ENCODE measurements at places on chromosomes 1 and 21. TPM values are rescaled to one million over a fixed set of nuclear protein-coding genes. Genes with fewer than 3 reads are reported as not detected.

The TSPEAR gene
- total RNA-seq = 0.66 TPM

The ATP6V1G3 gene
- total RNA-seq = not detected

The FCRL1 gene
- 2.1 TPM for total RNA-seq

The PCP4L1 gene
- total RNA-seq = 18.6 TPM

- no peak overlapping the region for H3K4me3 ChIP-seq
- H3K27me3 ChIP-seq = no peaks in the 10 kb centered on the region
- no peak for DNase-seq
Observed at GRCh38 chr1:100075773-100076172, 57.0 kb downstream of the SASS6 start.

DNA sequence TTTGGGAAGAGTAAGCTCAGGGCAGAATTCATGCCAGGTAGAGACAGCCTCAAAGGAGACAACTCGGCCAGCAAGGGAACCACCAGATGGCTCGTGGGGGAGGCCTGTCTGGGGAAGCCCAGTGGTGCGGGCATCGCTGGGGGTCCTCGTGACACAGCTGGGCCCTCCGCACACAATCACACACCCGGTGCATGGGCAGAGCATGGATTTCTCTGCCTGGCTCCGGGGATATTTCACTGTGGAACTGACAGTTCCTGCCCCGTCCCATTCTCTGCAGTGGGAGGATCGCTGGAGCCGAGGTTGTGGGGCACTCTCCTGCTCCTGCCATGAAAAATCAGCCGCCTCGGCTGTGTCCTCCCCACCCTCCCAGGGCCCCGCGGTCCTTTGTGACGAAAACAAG lies 108.0 kb downstream of the CRYAA start:
- H3K27ac ChIP-seq = no peak overlapping the region
- no peak overlapping the region for H3K4me3 ChIP-seq
- peaks cover 69% of the 10 kb centered on the region for H3K4me1 ChIP-seq
- peaks cover 4% of the 10 kb centered on the region for H3K27me3 ChIP-seq
- no peaks in the 10 kb centered on the region for H3K36me3 ChIP-seq

- no peak for DNase-seq
- H3K27ac ChIP-seq = no peak overlapping the region
Observed at GRCh38 chr1:154719586-154720327, 111.8 kb upstream of the ADAR start.

DNA sequence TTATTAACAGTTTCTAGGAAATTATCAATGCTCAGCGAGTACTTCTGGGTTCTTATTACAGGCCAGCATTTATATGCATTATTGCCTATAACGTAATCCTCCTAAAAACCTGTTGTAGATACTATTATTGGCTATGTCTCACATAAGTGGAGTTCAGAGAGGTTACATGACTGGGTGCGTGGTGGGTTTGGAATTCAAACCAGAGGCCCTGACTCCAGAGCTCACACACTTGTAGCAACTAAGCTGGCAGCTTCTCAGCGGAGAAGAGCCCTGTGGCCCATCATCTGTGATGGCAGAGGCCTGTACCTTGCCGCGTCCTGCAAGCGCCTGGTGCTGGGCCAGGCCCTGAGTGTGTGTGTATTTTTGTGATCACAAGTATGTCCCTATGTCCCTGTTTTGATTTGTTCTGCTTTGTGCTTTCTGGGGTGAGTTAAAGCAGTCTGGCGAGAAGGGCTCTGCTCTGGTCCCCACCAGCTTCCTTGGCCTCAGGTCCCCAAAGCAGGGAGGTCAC lies 66.7 kb downstream of the HTR6 start:
- peaks cover 14% of the 10 kb centered on the region for H3K4me1 ChIP-seq
- no peak for DNase-seq
- no peak overlapping the region for H3K27ac ChIP-seq
- H3K4me3 ChIP-seq = no peak overlapping the region
- H3K27me3 ChIP-seq = no peaks in the 10 kb centered on the region

GRCh38 chr1:60118085-60118484 lies 44.5 kb upstream of the C1orf87 start:
- H3K27me3 ChIP-seq = no peaks in the 10 kb centered on the region
- DNase-seq = no peak
- no peaks in the 10 kb centered on the region for H3K4me1 ChIP-seq
- no peak overlapping the region for H3K27ac ChIP-seq
- no peaks in the 10 kb centered on the region for H3K36me3 ChIP-seq

- DNase-seq = no peak
- H3K4me3 ChIP-seq = no peak overlapping the region
- H3K27me3 ChIP-seq = no peaks in the 10 kb centered on the region
- H3K4me1 ChIP-seq = no peaks in the 10 kb centered on the region
- H3K36me3 ChIP-seq = no peaks in the 10 kb centered on the region
Observed at GRCh38 chr1:237211031-237211430, 169.0 kb downstream of the RYR2 start.

GRCh38 chr1:110055493-110056284 lies 14.8 kb downstream of the ALX3 start:
- no peaks in the 10 kb centered on the region for H3K4me1 ChIP-seq
- DNase-seq = no peak
- no peaks in the 10 kb centered on the region for H3K27me3 ChIP-seq
- H3K27ac ChIP-seq = no peak overlapping the region
- no peak overlapping the region for H3K4me3 ChIP-seq
- H3K36me3 ChIP-seq = peaks cover 93% of the 10 kb centered on the region

- no peaks in the 10 kb centered on the region for H3K36me3 ChIP-seq
- no peaks in the 10 kb centered on the region for H3K4me1 ChIP-seq
- no peak overlapping the region for H3K27ac ChIP-seq
Observed at GRCh38 chr1:189336115-189337100, 1141.3 kb downstream of the BRINP3 start.

DNA sequence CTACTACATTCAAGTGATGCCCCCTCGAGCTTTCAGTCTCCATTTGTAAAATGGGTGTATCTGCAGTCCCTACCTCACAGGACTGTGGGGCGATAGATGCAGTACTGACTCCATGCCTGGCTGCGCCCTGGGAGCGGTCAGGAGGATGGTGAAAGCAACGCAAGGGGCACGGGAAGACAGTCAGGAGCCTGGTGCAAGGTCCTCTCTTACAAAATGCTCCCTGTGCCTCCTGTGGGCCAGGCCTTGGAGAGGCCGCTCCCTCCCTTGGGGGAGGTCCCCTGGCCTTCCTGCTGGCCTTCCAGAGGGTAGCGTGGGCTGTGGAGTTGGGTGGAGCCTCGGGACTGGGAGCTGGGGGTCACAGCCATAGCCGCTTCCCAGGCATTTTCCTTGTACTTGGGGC lies 21.6 kb downstream of the FAM151A start:
- H3K4me1 ChIP-seq = peaks cover 31% of the 10 kb centered on the region
- DNase-seq = no peak
- H3K27ac ChIP-seq = no peak overlapping the region
- H3K36me3 ChIP-seq = peaks cover 44% of the 10 kb centered on the region
